ENCODE measurements at places on chromosomes 1 and 21.
A peak's percentile ranks its signal among the peaks of the same experiment; 100 is the strongest.

DNA sequence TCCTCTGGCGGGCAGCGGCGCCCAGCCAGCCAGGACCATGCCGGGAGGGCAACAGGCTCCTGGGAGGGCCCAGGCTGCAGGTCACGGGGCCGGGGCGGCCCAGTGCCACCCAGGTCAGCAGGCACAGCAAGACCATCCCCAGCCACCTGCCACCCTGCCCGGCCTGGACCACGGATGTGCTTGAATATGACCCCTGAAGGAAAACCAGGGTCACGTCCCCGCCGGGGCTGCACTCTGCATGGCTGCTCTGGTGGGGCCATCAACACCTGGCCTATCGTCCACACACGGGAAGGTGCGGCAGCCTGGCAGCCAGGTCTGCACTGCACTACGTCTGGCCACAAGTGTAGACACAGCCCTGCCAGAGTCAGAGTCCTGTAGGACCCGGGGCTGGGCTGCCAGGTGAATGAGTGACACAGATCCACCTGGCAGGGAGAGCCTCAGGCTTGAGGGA lies 6.9 kb downstream of the WNT9A start:
- no peak for DNase-seq

DNA sequence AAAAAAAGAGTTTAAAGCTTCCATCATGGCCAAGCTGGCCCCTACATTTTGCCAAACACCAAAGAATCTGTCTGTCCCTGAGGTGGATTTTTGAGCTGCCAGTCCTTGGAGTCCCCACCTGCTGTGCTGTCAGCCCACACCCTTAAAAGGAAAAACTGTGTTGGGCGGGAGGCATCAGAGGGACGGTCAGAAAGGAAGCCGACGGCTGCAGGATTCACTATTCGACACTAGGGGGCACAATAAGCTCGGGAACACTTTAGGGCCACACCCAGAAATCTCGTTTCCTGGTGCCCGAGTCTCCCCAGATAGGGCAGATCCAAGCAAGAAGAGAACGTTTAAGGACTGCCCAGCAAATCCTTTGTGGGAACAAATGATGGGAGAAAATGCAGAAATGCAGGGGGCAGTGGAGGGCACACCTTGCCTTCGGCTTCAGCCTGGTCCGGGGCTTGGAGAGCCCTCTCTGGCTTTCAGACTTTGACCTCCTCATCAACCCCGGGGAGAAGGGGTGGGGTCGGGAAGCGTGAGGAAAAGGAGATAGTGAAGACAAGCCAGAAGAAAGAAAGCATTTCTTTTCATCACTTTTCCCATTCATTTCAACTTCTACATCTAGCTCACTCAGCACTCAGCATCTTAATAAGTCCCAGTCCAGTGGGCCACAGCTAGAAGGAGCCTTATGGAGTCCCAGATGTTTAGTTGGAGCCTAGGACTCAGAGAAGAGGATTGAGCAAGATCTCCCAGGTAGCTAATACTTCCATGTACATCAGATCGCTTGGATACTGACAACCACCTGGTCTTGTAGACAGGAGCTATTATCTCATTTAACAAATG lies 5.0 kb upstream of the CTTNBP2NL start:
- DNase-seq: peak; percentile 85

GRCh38 chr1:49136738-49137251 lies 360.1 kb upstream of the BEND5 start:
- no peak for DNase-seq

GRCh38 chr1:66415866-66416265 lies 118.1 kb upstream of the SGIP1 start:
- DNase-seq: no peak

- no peak for DNase-seq
Measured at GRCh38 chr1:232965912-232966217, 15.5 kb downstream of the NTPCR start.

- DNase-seq: no peak
Measured at GRCh38 chr1:150207281-150207971, 28.5 kb downstream of the ANP32E start.

DNA sequence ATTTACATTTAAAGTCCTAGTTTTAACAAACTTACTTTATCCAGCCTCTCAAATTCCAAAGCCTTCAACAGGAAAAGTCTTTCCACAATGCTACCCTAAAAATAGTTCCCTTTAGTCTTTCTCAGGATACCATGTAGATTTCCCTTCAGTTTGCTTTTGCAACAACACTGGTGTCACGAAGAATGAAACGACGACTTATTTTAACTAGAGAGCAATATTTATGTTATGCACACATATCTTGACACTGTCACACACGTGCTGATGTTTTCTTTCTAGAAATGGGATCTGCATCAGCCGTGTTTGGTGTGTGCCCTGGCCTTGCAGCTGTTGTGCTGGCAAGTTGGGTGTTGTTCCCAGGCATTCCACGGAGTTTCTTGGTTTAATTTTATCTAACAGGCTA lies 75.5 kb downstream of the SIPA1L2 start:
- DNase-seq: no peak

- DNase-seq: peak; percentile 38
Measured at GRCh38 chr21:44267655-44268142, 6.0 kb upstream of the DNMT3L start.

GRCh38 chr1:178150610-178151009 lies 56.7 kb downstream of the RASAL2 start:
- DNase-seq: no peak

DNA sequence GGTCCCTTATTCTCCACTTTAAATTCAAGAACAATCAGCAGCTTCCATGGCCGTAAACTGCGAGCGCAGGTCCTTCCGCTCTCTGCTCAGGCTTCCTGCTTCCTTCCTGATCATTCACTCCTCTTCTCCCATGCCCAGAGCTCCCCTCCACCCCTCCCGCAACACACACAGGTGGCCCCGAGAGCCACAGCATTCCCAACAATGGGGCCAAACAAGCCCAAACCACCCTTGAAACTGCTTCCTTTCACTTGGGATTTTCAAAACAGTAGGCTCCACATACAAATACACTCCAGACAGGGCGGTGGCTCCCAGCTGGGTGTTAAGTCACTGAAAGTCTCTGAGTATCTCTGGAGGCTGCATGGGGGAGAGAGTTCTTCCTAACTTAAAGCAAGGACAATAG lies 11.4 kb downstream of the FAM89A start:
- DNase-seq: no peak

- no peak for DNase-seq
Measured at GRCh38 chr1:184189361-184189760, 137.8 kb downstream of the TSEN15 start.

GRCh38 chr1:158145173-158145719 lies 35.4 kb upstream of the CD1D start:
- DNase-seq: no peak

- no peak for DNase-seq
Measured at GRCh38 chr1:248611883-248612414, 14.4 kb upstream of the OR2T10 start.

GRCh38 chr1:28190996-28191645 lies 14.6 kb upstream of the PTAFR start:
- DNase-seq: no peak

GRCh38 chr1:172790245-172790644 lies 131.3 kb downstream of the FASLG start:
- no peak for DNase-seq

GRCh38 chr1:246532519-246532918 lies 25.4 kb upstream of the SMYD3 start:
- DNase-seq: no peak

All from CD4-positive, alpha-beta T cell treated with Interleukin-4 for 1 hour (primary cell).